ENCODE measurements at places on chromosomes 7 and 10.

GRCh38 chr7:130360518-130360917, 15.9 kb downstream of the CPA5 start:
- no peak for DNase-seq

DNA sequence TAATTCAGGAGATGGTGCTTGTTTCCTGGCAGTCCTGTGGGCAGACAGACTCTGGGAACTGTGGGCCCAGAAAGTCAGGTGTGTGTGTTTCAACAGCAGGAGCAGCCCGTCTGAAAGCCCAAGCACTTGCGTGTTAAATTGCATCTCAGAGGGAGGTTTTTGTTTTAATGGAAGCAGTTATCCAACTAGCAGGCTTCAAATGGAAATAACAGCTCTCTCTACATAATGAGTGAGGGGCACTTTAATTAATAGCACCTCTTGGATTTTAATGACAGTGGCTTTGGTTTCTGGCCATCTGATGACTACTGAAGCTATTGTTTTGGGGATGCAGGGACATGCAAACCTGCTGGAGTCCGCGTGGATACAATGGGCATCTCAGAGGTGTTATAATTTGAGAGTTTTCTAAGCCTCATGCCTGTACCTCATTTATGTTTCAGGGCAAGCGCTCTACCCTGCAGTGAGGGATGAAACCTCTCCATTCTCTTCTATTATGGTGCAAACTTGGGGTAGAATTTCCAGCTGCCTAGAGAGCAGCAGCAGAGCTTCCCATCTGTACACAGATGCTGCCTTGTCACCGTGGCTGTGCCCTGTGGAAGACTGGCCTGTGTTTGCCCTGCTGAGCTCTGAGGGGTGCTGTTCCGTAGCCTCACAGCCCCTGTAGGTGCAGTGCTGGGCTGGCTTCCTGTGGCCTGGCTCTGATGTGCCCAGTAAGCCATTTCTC, 206.6 kb upstream of the GPR26 start:
- DNase-seq, result no peak

DNA sequence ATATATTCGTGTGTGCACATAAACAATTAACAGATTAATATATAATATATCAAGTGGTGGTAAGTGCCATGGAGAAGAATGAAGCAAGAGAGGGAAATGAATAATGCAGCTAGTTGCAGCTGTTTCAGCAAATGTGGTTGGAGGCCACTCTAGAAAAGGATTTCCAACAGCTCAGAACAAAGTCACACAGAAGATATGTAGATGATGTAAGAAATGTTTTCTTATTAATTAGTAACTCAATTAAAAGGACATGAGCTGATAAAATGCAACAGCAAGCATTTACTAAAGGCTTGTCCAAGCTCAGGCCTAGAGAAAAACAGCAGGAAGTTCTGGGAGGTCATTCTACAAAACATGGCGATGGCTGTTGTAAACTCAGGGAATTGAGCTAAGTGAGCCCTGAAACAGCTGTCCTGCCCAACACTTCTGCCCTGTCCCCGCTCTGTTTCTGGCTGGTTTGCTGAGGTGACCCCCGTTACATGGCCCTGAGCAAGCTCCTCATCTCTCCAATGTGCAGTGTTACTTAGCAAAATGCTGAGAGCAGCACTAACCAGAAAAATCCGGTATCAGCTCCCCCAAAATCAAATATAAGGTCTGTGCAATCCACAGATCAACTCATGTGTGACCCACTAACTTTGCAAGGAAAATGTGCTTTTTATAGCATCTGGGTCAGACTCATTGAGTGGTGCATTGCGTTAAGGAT, 23.4 kb upstream of the C10orf67 start:
- DNase-seq, result no peak

DNA sequence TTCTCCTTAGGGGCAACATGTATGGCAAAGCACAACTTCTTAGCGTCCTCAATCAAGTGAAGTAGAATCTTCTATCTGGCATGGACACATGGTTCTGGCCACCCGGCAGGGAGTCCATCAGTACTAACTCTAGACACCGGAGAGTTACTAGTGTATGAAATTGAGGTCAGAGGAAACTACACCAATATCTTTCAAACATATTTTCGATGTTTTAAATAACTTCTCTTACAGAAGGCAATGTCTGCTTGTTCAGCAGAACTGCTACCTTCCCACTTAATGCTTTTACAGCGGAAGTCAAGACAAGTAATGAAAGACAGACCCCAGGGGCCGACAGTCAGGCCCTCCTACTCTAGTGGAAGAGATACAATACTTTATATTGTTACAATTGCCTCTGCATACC, 89.9 kb downstream of the RNF216 start:
- DNase-seq, result no peak

All from amygdala (tissue), 56 donors.